ENCODE measurements at places on chromosomes 1 and 21.

DNA sequence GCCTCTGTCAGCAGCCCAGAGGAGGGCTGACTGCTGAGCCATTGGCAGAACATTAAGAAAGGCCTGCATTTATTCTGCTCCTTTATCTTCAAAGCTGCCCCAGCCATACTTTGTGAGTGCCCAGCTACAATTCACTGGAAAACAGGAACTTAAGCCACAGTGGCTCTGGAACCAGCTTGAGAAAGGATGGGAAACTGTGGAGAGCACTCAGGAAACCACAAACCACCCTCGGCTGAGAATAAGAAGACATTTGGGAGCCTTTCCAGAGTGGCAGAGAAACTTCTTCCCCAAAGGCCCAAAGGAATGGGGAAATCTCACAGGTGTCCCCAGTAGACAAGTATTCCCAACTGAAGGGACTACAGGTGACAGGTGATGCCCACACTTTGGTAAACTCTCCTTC lies 1.8 kb downstream of the LAMB3 start:
- DNase-seq = no peak

GRCh38 chr1:225253173-225253572 lies 174.7 kb downstream of the LBR start:
- DNase-seq = no peak

GRCh38 chr21:42097274-42097673 lies 26.2 kb downstream of the UMODL1 start:
- no peak for DNase-seq

DNA sequence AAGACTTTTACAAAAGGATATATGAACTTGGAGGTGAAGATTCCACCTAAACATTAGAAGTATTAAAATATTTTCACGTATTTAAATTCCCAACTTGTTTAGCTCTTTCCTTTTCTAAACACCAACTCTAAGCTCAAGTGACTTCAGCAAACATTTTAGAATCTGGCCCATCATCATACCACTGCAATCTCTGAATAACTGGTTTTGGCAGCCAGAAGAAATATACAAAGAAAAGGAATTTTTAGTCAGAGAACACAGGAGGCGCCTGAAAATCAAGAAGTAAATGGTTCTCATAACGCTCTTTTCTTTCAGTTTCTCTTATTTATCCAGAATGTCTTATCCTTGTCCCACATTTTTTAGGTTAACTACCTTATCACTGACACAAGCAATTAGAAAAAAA lies 10.4 kb downstream of the TAF1A start:
- DNase-seq = no peak

DNA sequence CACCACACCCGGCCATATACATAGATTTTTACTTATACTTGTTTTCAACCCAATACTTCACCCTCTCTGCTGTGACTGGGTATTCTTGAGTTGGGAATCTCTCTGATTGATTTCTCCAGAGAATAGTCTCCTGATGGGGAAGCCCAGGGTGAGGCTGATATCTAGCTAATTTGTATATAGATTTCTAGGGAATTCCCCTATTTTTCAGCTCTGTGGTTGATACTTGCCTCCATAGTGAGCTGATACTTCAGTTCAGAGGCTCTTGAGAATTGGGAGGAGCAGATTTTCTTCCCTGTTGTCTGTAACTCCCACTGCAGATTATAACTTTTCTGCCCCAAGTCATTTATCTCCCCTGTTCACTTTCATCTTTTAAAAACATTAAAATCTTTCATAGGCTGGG lies 14.5 kb upstream of the SH3BGRL3 start:
- DNase-seq = no peak

DNA sequence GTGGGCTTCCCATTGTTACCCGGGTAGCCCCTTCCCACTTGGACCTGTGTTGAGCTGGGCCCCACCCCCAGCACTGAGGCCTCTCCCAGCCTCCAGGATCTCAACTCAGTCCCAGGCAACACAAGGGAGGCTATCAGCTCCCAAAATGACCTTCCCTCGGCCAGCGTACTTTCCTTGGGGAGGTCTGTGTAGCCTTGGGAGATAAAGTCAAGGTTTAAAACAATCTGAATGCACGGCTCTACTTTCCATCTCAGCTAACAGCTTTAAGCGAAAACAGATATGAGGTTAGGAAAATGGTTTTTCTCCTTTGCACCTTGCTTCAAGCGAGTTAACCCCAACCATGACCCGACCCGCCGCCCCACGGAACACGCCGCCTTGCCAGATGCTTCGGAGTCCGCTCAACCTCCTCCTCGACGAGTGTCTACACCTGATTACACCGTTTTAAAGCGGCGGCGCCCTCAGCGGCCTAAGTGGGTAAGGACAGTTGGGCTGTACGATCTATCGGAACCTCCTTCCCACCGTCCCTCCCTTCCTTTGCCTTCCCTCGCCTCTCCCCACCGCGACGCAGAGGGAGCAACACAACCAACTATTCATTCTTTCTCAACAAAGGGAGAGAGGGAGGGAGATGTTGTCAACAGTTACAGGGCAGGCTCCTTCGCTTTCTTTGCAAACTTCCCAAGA lies 1.1 kb downstream of the BCAR3 start:
- DNase-seq = peak; percentile 19

GRCh38 chr21:41369920-41370839 lies 8.4 kb downstream of the MX2 start:
- DNase-seq = no peak

GRCh38 chr1:229778794-229779193 lies 152.7 kb downstream of the URB2 start:
- DNase-seq = no peak

DNA sequence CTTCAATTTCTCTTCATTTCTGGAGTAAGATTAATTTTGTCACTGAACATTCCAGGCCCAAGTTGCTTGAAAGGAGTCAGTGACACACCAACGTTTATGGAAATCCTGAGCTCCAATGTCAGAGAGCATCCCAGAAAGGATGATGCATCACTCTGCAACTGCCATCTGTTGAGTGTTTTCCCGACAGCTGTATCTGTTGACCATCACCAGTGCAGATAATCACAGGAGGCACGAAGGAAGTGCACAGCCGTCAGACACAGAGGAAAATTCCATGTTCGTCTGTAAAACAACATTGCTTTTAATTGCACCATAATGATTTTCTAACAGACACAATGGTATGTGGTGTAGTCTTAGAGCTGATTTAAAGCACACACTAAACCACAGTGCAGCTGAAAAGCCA lies 376.7 kb upstream of the ADGRL2 start:
- no peak for DNase-seq

GRCh38 chr1:3012456-3013291 lies 8.6 kb upstream of the ACTRT2 start:
- no peak for DNase-seq

DNA sequence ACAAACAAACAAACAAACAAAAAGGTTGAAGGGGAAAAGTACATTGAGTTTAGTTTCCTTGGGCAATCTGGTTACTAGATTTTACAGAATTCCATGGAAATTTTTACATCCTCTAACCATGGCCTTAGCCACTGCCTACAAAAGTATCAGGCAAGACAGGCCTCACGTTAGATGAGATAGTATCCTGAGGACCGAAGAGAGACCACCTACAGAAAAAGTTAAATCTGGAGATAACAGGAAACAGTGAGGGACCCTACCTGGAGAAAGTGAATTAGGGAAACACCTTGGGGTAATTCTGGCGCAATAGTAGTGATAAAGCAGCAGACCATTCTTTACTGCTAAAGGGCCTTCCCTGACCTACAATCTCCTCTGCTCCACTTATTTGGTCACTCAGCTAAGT lies 8.7 kb downstream of the RAB29 start:
- DNase-seq = no peak

- no peak for DNase-seq
Observed at GRCh38 chr1:204441558-204441957, 29.9 kb upstream of the PPP1R15B start.

GRCh38 chr1:30045304-30046090 lies 677.9 kb downstream of the MATN1 start:
- no peak for DNase-seq

DNA sequence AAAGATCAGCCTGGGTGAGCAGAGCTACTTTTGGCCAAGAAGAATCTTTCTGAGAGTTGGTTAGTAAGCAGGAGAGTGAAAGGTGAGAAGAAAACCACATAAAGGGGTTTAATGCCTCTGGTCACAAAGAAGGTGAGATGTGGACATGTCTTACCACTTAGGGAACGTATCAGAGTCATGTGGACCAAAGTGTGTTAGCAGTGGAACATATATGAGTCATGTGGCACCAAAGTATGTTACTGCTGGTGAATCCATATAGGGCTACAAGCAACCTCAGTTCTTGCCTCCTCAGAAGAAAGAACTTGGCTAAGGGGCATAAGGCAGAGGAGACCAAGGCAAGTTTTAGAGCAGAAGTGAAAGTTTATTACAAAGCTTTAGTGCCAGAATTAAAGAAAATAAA lies 411.6 kb upstream of the NEGR1 start:
- DNase-seq = no peak

- no peak for DNase-seq
Observed at GRCh38 chr21:45873866-45874265, 107.7 kb upstream of the COL6A1 start.

- DNase-seq = no peak
Observed at GRCh38 chr1:226633541-226634165, 85.1 kb downstream of the STUM start.

DNA sequence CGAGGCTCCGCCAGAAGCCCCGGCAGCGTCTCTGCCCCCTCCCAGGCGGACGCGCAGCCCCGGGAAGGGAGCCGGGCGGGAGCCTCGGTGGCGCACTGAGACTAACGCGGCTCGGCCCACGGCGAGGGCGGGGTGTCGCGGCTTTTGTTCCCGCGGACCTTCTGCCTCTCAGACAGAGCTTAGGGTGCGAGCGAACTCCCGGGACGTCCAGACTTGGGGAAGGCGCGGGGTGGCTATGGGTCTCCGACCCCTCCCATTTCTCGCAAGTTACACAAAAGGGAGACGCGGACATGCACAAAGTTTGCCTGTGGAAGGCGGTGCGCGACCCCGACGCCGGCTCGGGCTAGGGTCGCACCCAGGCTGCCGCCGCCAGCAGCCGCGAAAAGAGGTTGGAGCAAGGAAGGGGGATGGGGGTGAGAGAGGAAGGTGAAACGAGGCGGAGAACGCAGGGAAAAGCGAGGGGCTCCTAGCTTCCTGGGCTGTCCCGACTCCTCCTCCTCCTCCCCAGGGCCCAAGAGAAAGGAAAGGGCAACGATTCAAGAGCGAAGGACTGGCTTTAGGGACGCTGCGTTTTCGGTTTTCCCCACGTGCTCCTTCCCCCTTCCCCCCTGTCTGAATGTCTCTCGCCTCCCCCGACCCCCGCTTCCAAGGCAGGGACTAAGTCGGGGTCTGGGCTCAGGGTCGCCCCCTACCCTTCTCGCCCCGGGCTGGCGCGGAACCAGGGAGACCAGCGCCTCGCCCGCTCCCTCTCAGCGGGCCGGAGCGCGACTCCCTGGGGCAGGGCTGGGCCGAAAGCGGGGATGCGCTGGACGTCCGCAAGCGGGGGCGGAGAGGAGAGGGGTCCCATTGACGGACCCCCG lies 729 bp downstream of the APP start:
- DNase-seq = no peak

GRCh38 chr1:234272656-234273312 lies 100.5 kb upstream of the COA6 start:
- DNase-seq = no peak

GRCh38 chr21:36532769-36533467 lies 53.0 kb upstream of the CLDN14 start:
- no peak for DNase-seq

- peak; percentile 54 for DNase-seq
Observed at GRCh38 chr1:161153682-161154337, at the start of gene UFC1. UFC1 (plus strand) TSS chr1:161153978; CDS start chr1:161153998, 20 bp downstream.

- no peak for DNase-seq
Observed at GRCh38 chr1:116855773-116856201, 53.9 kb upstream of the PTGFRN start.

DNA sequence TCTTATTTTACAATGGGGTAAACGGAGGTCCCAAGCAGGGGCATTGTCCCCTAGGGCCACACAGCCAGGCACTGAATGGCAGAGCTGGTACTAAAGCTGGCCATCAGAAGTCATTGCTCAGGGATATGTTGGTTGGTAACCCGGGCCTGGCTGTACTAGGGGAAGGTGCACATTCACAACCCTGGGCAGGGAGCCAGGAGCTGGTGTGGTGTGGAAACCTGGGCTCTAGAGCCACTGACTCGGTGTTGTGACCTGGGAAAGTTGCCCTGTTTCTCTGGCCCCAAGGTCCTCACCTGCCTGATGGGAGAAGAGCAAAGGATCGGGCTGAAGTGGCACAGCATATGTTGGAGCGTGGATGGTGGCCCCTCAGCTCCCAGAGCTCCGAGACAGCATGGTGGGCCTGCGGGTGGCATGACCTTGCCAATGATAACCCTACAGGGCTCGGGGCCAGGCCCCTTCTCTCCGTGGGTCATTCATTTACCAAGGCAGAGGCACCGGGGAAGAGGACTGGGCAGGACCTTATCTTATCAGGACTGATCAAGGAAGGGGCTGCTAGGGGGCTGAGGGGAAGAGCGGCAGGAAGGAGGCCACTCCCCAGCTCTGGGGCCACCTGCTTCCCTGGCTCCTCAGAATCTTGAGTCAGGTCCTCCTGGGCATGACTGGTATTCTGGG lies 274.1 kb downstream of the TRABD2B start:
- no peak for DNase-seq

DNA sequence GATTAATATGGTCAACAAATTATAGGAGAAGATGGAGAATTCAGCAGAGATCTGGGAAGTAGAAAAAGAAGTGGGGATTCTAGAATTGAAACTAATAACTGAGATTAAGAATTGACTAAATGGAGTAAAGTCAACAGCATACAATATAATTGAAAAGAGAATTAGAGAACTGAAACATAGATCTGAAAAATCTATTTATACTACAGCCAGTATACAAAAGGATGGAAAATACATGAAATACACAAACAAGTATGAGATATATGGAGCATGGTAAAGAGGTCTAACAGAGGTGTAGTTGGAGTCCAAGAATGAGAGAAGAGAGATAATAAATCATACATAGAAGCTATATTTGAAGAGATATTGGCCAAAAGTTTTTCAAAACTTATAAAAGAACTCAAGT lies 235.2 kb downstream of the FGGY start:
- no peak for DNase-seq

DNA sequence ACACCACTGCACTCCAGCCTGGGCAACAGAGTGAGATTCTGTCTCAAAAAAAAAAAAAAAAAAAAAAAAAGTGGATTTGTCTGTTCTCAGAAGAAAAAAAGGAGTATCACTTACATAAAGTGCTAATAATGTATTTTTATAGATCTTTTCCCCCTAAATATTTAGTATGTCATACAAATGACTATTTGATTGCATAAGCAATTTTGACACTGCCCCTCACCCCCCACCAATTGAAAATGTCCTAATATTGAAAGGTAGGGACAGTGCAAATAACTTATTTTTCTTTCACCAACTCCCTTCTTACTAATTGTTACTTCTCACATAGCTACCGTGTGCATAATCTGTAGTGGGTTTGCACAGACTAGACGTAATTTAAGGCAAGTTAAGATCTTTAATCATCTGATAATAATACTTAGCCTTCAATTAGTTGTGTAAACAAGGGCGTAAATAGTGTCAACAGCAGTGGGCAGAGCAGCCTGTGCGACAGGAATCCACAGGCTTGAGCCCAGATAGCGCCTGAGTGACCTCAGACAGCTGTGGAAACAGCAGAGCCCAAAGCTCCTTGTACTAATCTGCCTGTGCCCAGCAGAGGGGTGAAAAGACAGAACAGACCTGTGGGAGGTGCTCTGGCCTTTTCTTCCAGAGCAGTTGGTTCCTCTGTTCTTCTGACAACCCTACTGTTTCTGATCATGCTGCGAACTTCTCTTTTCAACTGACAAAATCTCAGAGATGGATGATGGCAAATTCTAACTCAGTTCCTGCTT lies 4.5 kb upstream of the IER5 start:
- DNase-seq = no peak
